NCI-H526 treated with DMSO at 0.1 percent for 48 hours (cell line): ENCODE measurements at places on chromosomes 7 and 10.

DNA sequence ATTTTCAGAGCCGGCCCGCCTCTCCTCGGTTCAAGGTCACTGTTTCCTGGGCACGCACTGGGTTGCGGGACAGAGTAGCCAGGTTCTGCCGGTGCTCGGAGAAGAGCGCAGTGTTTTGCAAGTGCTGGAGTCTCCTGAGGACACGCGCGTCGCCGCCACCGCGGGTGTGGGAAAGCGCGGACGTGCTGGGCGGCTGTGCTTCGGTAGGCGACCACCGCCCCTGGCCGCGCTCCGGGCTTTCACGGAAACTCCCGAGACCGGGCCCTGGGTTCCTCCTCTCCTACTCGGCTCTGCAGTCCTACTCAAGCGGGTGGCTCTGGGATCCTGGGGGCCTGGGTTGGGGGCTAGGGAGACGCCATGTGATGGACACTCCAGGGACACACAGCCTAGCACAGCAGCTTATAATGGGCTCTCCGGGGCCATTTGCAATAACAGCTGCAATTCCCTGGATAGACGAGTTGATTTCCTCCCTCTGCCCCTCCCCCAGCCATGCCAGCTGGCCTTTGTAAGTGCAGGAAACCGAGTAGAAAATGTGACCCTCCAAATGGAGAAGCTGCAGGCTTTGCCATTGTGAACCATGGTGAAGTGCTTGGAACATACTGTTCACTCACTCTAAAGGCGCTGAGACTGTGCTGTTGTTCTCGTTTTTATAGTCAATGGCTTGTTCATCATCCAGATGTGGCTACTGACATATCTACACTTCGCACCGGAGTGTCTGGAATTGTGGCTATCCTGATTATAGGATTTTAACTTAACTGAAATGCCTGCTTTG, 2.1 kb downstream of the FRAT1 start:
- no peak for DNase-seq

DNA sequence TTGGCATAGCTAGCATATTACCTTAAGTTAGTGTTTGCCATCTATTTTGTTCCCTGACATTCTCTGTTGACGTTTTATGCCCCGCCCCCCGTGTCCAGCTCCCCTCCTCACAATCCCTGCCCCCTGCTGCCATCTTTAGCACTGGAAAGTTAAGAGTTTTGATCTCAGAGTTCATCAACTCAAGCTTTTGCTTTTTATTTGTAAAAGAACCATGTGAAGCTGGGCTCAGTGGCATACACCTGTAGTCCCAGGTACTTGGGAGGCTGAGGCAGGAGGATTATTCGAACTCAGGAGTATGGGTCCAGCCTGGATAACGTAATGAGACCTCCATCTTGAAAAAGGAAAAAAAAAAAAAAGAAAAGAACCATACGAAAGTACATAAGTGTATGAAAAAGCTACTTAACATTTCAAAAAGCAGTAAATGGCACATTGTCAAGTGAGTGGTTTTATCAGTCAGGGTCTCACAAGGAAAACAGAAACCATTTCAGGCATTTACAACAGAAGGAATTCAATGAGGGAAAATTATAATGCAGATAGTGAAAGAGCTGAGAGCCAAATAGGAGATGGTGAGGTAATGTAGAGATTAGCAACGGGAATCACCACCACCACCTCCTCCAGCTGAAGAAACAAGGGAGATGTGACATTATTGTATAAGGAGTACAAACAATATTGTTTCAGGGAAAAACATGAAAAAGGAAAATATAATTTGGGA, 64.9 kb downstream of the MCU start:
- no peak for DNase-seq

DNA sequence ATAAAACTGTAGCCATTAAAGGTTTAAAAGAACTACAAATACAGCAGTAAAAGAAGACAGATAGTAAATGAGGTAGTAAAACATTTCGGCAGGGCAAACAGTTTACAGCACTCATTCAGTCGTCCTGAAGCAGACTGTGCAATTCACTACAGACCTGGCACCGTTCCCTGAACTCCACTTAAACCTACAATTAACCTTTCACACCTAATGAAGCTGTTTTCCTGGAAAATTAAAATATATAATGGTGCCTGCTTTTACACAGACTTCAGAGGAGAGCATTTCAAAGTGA, 335.3 kb downstream of the GFRA1 start:
- no peak for DNase-seq

GRCh38 chr10:43691485-43691884, 42.8 kb upstream of the ZNF32 start:
- no peak for DNase-seq

- DNase-seq = no peak
These were observed 69.1 kb upstream of the FOXP2 start for GRCh38 chr7:114345494-114345893.

- DNase-seq = no peak
These were observed 120.0 kb upstream of the SAMD8 start for GRCh38 chr10:74991435-74991834.

DNA sequence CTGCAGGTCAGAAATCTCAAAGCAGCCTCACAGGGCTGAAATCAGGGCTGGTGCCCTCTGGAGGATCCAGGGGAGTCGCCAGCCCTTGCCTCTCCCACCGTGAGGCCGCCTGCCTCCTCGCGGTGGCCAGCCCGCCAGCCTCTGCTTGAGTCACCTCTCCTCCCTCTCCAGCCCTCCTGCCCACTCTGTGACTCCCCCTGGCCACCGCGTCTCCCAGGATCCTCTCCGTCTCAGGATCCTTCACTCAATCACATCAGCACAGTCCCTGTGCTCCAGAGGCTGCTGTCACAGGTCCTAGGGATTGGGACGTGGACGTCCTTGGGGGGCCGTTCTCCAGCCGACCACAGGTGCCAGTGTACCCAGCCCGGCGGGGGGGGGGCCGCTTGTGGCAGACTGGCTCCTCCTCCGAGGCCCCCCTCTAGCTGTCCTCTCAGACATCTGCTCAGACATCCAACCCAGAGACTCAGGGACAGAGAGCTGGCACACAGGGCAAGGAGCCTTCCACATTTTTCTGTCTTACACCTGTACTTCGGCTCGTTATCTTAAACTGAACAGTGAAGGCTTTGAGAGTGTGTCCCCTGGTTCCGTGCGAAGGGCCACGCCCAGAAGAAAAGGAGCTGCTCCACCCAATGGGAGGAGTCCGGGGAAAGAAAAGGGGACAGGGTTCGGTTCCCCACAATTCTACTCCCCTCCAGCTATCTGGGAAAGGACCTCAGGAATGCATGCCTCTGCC, 9.4 kb upstream of the PPP2R2D start:
- no peak for DNase-seq

GRCh38 chr10:593901-594457, 95.5 kb downstream of the DIP2C start:
- DNase-seq = no peak

DNA sequence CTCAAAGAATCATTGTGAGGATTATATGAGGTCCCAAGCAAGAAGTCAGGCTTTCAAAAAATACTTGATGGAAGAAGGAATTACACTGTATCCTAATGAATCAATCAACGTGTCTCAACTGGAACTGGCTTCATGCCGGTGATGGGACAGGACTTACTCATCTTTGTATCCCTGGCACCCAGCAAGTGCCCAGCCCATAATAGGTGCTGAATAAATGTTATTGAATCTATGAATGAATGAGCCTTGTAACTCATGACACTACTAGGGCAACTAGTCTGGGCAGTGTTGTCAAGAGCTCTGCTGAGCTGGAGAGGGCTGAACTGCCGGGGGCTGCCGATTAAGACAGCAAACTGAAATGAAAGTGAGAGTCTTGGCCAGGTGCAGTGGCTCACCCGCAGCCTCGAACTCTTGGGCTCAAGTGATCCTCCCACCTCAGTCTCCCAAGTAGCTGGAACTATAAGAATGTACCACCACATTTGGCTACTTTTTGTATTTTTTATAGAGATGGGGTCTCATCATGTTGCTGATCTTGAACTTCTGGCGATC, 87.2 kb upstream of the KIF5B start:
- DNase-seq = no peak
